Esophagus muscularis mucosa (tissue), 4 donors: ENCODE measurements at places on chromosomes 6 and 20. TPM values are rescaled to one million over a fixed set of nuclear protein-coding genes. Genes with fewer than 3 reads are reported as not detected.
A peak's percentile ranks its signal among the peaks of the same experiment; 100 is the strongest.

The RHAG gene
- 1.4 TPM for total RNA-seq

The C20orf202 gene
- not detected for total RNA-seq

The IL22RA2 gene
- total RNA-seq = not detected

- no peaks in the 10 kb centered on the region for H3K4me1 ChIP-seq
- DNase-seq = no peak
- H3K27me3 ChIP-seq = no peaks in the 10 kb centered on the region
Observed at GRCh38 chr6:78188891-78189290, 536.1 kb downstream of the MEI4 start.

- no peak for DNase-seq
- peaks cover 8% of the 10 kb centered on the region for H3K36me3 ChIP-seq
- peak overlapping the region; percentile 97 for H3K27ac ChIP-seq
- peaks cover 64% of the 10 kb centered on the region for H3K4me1 ChIP-seq
Observed at GRCh38 chr6:41732591-41733359, 2.6 kb downstream of the TFEB start.

- H3K27ac ChIP-seq = no peak overlapping the region
- H3K4me1 ChIP-seq = no peaks in the 10 kb centered on the region
- H3K4me3 ChIP-seq = no peak overlapping the region
- DNase-seq = no peak
- H3K36me3 ChIP-seq = no peaks in the 10 kb centered on the region
Observed at GRCh38 chr6:24547243-24547642, 52.5 kb downstream of the ALDH5A1 start.

The TMEM244 gene
- not detected for total RNA-seq

The NOTCH4 gene
- 30.6 TPM for total RNA-seq

GRCh38 chr6:80501636-80502035 lies 395.2 kb downstream of the BCKDHB start:
- H3K27ac ChIP-seq = no peak overlapping the region
- H3K4me3 ChIP-seq = no peak overlapping the region
- no peaks in the 10 kb centered on the region for H3K36me3 ChIP-seq
- DNase-seq = no peak
- H3K27me3 ChIP-seq = no peaks in the 10 kb centered on the region
- no peaks in the 10 kb centered on the region for H3K4me1 ChIP-seq

DNA sequence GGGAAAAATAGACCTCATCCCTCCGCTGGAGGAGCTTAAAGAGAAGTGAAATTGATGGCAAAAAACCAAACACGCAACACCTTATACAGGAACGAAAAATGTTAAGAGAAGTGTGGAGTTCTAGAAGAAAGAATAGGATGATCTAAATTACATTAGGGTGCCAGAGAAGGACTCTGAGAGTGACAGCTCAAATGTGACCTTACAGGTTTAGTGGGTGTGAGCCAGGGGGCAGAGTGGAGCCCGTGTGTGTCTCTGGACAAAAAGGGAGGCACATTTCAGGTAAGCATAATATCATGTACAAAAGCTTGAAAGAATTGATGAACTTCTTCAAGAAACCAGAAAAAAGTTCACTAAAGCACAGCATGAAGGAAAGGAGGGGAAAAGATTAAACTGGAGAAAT lies 20.8 kb downstream of the HLA-DRA start:
- no peaks in the 10 kb centered on the region for H3K4me1 ChIP-seq
- no peak for DNase-seq
- H3K27ac ChIP-seq = no peak overlapping the region
- peaks cover 19% of the 10 kb centered on the region for H3K27me3 ChIP-seq

DNA sequence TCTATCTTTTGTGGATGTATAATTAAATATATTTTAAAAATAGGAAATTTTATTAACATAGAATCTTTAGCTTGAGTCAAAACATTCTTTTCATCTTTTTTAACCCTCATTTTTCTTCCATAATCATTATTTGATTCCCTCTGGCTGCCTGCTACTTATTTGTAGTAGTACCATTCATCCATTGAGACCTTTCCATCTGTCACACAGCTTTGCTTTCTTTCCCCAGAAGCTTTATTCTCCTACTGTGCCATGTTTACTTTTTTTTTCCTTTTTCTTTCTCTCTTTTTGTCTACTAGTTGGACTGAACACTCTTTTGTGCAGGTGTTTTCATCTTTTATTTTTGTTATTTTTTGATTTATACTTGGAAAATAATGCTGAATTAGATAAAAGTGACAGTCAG lies 522.6 kb upstream of the MMS22L start:
- H3K27ac ChIP-seq = no peak overlapping the region
- H3K4me1 ChIP-seq = no peaks in the 10 kb centered on the region
- H3K27me3 ChIP-seq = no peaks in the 10 kb centered on the region
- no peak overlapping the region for H3K4me3 ChIP-seq
- H3K36me3 ChIP-seq = no peaks in the 10 kb centered on the region

The RGS19 gene
- 11.4 TPM for total RNA-seq

The EBF4 gene
- total RNA-seq = 23.7 TPM

DNA sequence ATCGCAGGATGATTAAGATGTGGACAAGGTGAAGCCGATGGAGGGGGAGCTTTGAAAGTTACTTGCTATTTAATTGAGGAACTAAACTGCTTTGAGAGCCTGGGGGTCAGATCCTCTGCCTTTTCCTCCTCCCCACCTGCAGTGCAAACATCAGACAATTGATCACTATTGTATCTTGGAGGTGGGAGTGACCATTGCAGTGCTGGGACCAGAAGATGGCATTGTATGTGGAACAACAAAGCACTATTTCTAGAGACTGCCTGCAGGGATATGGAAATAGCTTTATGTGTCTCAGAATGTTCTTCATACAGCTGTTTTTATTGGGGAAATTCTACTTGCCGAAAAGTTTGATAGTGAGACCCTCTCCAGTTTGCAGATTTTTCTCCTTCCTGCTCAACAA lies 4.2 kb downstream of the MOG start:
- H3K27me3 ChIP-seq = peaks cover 25% of the 10 kb centered on the region
- H3K36me3 ChIP-seq = no peaks in the 10 kb centered on the region
- H3K4me1 ChIP-seq = peaks cover 4% of the 10 kb centered on the region
- H3K27ac ChIP-seq = no peak overlapping the region
- DNase-seq = no peak

The DEK gene
- total RNA-seq = 139 TPM

DNA sequence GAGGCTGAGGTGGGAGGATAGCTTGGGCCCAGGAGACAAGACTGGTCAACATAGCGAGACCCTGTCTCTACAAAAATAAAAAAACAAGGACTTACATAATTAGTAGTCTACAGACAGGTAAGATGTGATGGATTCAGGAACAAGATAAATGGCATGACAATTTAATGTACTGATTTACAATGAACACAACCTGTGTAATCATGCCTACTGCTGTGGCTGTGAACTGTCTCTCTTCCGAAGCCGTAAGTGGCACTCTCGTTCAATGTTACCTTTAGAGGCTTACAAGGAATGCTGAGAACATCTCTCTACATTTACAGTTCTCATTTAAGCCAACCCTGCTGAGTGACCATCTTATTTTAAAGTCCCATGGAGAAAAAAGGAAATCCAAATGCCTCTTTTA lies 134.8 kb upstream of the PRDM1 start:
- no peak overlapping the region for H3K4me3 ChIP-seq
- no peak for DNase-seq
- no peaks in the 10 kb centered on the region for H3K36me3 ChIP-seq
- H3K27me3 ChIP-seq = no peaks in the 10 kb centered on the region
- H3K4me1 ChIP-seq = no peaks in the 10 kb centered on the region

The SLC35F1 gene
- 8.1 TPM for total RNA-seq

- H3K4me1 ChIP-seq = peaks cover 13% of the 10 kb centered on the region
- DNase-seq = no peak
- H3K27me3 ChIP-seq = peaks cover 4% of the 10 kb centered on the region
- H3K27ac ChIP-seq = no peak overlapping the region
- no peaks in the 10 kb centered on the region for H3K36me3 ChIP-seq
Observed at GRCh38 chr20:38894091-38894847, 31.9 kb upstream of the FAM83D start.
